ENCODE measurements at places on chromosomes 5 and 9.

- no peak for DNase-seq
Measured at GRCh38 chr5:149453618-149454415, 74.7 kb upstream of the IL17B start.

DNA sequence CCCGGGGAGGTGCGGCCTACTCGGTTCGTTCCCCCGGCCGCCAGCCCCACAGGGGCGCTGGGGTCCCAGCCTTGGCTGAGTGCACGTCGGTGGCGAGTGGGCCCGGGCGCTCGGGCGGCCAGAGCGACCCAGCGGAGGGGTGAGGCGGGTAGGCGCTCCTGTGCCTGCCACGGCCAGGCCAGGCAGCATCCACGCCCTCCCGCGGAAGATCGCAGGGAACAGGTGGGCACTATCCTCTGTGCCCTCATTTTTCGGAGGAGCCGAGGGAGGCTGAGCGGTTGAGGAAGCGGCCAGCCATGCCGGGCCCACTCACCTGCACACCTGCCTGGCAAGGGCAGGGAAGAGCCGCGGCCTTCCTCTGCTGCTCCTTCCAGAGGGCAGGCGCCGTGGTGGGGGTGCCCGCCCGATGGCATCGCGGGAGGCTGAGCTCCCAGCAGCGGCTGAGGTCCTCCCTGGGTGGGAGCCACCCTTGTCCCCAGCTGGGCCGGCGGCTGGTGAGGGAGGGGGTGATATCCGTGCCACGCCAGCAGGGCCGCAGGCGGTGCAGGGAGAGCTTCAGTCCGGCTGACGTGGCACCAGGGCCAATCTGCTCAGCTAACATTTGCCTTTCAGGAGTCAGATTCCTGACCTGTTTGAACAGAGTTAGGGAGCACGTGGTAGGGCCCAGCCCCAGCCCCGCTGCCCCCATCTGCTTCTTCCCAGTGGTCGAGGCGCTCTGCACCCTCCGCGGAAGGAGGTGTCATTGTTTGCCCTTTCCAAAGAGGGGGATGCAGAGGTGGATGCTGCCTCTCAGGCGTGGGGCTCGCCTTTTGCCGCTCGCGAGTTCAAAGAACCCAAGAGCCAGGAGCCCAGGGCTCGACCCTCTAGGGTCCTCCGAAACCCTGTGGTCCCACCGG lies 1.6 kb upstream of the SEC16A start:
- DNase-seq, result no peak

GRCh38 chr5:115509547-115509946 lies 35.0 kb downstream of the FEM1C start:
- no peak for DNase-seq

- DNase-seq, result no peak
Measured at GRCh38 chr5:142412581-142412980, 87.8 kb upstream of the SPRY4 start.

DNA sequence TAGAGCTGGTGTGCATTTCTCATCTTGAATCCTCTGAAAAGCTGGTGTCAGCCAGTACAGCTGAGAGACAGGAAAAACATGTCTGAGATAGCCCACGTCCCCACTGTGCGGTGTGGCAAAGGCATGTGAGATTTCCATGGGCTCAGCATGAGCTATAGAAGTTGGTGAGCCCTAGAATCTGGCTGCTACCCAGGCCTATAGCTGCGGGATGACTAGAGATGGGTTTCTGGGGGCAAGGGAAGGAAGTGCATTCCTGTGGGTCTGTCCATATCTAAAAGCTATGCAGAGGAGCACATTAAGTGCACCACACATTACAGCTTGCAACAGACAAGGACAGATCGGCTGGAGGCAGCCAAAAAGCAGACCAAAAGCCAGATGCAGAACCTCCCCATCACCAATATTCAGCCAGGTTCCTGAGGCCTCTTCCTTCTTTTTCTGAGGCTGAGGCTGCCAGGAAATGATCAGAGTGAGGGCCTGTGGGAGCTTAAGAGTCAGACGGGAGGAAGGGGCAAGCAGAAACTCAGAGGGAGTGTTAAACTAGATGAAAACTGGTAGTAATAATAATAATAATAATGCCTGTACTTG lies 55.8 kb upstream of the RANBP3L start:
- no peak for DNase-seq

GRCh38 chr5:148740966-148741742 lies 85.3 kb upstream of the ADRB2 start:
- peak; percentile 17 for DNase-seq

GRCh38 chr5:38540314-38540713 lies 16.1 kb downstream of the LIFR start:
- peak; percentile 77 for DNase-seq

DNA sequence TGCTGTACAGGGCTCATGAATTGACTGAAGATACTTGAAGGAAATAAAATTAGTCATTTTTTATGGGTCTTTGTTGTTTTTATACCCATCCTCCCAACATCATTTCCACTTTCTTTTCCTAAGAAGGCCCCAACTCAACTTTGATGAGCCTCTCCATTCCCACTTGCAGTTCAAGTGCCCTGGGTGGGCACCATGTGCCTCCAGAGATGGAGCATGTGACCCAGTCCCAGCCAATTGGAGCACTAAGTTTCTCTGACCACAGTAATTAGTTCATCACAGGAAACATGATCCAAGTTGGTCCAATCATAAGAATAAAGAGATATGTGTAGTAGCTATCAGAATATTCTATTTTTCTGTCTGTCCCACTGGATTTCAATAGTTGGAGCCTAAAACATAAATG lies 46.9 kb downstream of the HTR4 start:
- no peak for DNase-seq

- no peak for DNase-seq
Measured at GRCh38 chr9:85505612-85506011, 236.1 kb downstream of the AGTPBP1 start.
